Activated CD8-positive, alpha-beta T cell treated with anti-CD3 and anti-CD28 coated beads for 36 hours (primary cell): ENCODE measurements at places on chromosomes 11 and 22. TPM values are rescaled to one million over a fixed set of nuclear protein-coding genes. Genes with fewer than 3 reads are reported as not detected.
A peak's percentile ranks its signal among the peaks of the same experiment; 100 is the strongest.

DNA sequence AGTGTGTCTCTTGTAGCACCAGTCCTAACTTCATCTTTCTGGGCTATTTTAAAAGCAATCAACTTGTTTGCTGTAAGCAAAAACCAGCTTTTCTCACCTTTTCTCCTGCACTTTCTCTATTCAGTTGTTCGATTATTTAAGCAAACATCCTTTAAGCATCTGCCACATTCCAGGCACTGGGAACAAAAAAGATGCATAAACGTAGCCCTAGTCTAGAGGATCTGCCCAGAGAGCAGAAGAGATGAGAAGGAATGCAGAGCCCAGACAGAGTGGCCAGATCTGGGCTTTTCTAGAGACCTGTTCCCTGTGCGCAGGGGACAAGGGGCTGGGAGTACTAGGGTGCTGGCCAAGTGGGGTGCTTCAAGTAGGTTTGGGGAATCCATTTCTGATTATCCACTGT, 8.4 kb downstream of the APLNR start:
- no peak overlapping the region for H3K27ac ChIP-seq
- H3K27me3 ChIP-seq, result peaks cover 34% of the 10 kb centered on the region
- no peak for DNase-seq
- H3K4me1 ChIP-seq, result no peaks in the 10 kb centered on the region
- H3K36me3 ChIP-seq, result no peaks in the 10 kb centered on the region

DNA sequence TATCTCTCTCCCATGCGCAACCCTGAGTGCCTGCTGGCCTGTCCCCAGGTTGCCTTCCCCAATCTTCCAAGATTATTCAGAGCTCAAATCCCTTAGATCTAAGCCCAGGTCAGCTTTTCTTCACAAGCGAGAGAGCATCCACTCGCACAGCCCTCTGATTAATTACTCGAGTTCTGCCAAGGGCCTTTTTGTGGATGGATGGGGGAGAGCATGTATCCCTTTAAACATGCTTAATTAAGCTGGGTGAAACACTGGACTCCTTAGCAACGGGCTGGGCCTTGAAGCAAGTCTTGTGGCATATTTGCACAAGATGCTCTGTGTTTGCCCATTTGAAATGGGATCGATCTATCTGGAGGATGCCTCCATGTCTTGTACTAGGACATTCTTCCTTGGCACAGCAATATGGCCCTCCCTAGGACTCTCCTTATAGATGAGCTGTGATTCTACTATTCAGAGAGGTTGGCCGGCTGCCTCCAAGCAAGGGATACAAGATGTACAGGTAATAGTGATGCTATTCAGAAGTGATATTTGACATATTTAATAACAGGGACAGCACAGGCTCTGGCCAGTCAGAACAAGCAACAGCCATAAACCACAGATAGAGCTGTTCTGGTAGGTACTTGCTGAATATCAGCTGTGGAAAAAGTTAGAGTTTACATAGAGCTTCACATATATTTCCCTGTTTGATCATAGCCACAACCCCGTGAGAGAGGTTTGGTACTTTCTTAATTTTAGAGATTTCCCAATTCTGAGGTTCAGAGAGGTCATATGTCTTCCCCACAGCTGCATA, 125.6 kb downstream of the CSNK2A3 start:
- no peaks in the 10 kb centered on the region for H3K36me3 ChIP-seq

DNA sequence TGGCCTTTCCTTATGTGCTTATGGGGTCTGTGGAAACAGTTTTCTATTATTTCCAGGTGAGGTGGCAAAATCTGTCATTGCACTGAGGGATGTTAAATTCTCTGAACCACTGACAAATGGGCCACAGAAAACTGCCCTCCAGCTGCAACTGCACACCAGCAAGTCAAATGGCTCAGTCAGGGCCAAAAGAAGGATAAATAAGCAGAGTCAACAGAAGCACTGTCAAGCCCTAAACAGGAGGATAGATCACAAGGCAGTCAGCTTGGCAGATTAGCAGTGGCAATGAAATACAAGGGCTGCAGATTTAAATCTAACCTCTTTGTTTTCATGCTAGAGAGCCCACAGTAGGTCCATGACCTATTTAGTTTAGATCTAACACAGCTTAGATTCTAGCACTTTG, 435.6 kb downstream of the ETS1 start:
- no peak overlapping the region for H3K4me3 ChIP-seq
- no peaks in the 10 kb centered on the region for H3K27me3 ChIP-seq
- H3K4me1 ChIP-seq, result no peaks in the 10 kb centered on the region
- no peaks in the 10 kb centered on the region for H3K36me3 ChIP-seq
- DNase-seq, result no peak

DNA sequence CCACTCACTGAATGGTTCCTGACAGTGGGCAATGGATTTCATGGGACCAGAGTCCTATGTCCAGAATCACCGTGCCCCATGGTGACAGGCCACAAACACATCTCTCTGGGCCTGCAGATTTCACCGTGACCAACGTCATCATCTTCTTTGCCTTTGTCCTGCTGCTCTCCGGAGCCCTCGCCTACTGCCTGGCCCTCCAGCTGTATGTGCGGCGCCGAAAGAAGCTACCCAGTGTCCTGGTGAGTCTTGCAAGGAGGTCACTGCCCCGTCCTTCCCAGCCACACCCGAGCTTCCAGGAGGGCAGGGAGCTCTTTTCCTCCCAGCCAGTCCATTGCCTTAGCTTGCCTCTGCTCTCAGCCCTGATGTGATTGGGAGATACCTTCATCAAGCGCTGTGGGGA, 9.3 kb downstream of the IL10RA start:
- peaks cover 95% of the 10 kb centered on the region for H3K36me3 ChIP-seq
- H3K4me1 ChIP-seq, result peaks cover 87% of the 10 kb centered on the region
- H3K27ac ChIP-seq, result peak overlapping the region; percentile 24

DNA sequence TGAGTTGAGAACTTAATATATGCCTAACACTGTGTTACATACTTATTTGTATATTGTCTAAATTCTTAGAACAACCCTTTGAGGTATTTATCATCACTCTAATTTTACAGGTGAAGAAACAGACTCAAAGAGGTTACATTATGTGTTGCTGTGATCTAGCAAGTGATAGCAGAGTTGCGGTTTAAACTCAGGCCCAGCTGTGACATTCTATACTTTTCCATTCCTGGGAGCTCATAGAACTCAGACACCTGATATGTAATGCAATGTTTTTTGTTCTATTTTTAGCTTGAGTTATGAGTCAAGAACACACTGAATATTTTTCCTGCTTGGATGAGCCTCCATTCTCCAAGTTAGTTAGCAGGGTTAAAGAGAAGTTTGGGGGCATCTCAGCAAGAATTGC, 449.7 kb upstream of the DDI1 start:
- H3K4me1 ChIP-seq, result no peaks in the 10 kb centered on the region
- DNase-seq, result no peak
- H3K27ac ChIP-seq, result no peak overlapping the region
- H3K36me3 ChIP-seq, result no peaks in the 10 kb centered on the region
- no peak overlapping the region for H3K4me3 ChIP-seq

DNA sequence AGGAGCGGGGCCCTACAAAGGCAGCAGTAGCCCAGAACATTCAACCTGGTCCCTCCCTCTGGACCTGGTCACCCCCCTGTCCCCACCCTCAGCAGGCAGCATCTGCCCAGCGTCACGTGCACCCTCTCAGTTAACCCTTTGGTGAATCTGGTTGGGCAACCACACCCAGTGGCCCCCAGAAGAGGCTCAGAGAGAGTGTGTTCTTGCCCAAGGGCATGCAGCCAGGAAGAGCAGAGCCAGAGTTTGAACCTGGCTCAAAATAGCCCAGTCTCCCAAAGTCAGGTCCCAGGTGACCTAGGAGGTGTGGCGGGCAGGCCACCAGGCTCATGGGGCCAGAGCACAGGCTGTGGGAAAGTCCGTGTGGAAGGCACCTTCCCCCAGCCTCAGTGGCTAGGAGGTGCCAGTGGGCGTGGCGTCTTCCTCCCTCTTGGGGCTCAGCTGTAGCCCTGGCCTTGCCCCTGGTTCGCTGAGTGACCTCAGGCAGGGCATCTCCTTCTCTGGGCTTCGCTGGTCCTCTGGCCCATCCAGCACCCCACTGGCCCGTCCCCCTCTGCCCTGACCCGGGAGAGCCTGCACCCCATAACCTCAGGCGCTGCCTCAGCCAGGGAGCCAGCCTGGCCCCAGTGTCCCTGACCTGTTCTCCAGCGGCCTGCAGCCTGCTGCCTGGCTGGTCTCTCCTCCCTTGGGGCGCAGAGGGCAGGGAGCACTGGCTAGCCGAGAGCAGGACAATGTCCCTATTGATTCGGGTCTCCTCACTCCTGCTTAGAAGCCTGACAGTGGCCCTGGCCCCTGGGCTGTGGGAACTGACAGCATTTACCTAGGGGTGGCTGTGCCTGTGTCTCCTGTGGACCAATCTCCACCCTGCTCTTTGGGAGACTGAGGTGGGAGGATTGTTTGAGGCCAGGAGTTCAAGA, 7.0 kb downstream of the ALDH3B1 start:
- H3K4me1 ChIP-seq, result no peaks in the 10 kb centered on the region
- H3K27ac ChIP-seq, result no peak overlapping the region
- no peak overlapping the region for H3K4me3 ChIP-seq
- H3K27me3 ChIP-seq, result no peaks in the 10 kb centered on the region

Gene PATE2
- total RNA-seq, result not detected

Gene KCNJ5
- total RNA-seq, result not detected

Gene ACRV1
- total RNA-seq, result not detected

DNA sequence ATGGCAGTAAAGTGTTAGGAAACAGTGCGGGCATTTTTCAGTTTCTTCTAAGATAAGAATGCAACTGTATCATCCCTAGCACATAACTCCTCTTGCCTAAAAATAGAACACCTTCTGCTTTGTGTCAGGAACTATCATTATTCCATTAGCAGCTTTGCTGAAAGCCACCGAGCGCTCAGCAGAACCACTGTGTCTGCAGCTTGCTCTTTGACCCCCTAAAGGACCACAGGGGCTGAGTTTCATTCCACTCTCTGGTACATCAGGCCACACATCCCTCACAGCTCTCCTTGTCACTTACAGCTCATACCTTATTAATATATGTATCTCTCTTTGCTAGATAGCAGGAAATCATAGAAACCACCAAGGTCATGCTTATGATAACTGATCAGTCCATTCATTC, 360.2 kb downstream of the KCNA4 start:
- no peak for DNase-seq
- no peaks in the 10 kb centered on the region for H3K4me1 ChIP-seq
- H3K27me3 ChIP-seq, result no peaks in the 10 kb centered on the region
- H3K27ac ChIP-seq, result no peak overlapping the region
- H3K36me3 ChIP-seq, result no peaks in the 10 kb centered on the region
- H3K4me3 ChIP-seq, result no peak overlapping the region

DNA sequence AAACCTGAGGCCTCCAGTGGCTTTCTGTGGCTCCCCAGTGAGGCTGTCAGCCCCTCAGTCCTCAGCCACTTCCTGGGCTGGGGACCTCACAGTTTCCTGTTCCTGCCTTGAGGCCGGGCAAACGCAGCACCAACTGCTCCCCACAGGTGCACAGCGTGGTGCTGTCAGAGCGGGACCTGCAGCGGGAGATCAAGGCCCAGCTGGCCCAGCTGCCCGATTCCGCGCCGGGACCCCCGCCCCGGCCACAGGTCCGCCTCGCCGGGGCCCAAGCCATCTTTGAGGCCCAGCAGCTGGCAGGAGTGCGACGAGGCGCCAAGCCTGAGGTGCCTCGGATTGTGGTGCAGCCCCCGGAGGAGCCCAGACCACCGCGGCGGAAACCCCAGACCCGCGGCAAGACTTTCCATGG, 5.4 kb downstream of the TBC1D10C start:
- H3K27ac ChIP-seq, result peak overlapping the region; percentile 88
- no peaks in the 10 kb centered on the region for H3K27me3 ChIP-seq
- DNase-seq, result peak; percentile 88
- peak overlapping the region; percentile 87 for H3K4me3 ChIP-seq
- H3K36me3 ChIP-seq, result peaks cover 56% of the 10 kb centered on the region
- H3K4me1 ChIP-seq, result peaks cover 66% of the 10 kb centered on the region
